Stimulated activated CD4-positive, alpha-beta T cell treated with anti-CD3 and anti-CD28 coated beads, Interleukin-2, amount 100 ng/mL, for 4 hours (primary cell): ENCODE measurements at places on chromosomes 6 and 20.

DNA sequence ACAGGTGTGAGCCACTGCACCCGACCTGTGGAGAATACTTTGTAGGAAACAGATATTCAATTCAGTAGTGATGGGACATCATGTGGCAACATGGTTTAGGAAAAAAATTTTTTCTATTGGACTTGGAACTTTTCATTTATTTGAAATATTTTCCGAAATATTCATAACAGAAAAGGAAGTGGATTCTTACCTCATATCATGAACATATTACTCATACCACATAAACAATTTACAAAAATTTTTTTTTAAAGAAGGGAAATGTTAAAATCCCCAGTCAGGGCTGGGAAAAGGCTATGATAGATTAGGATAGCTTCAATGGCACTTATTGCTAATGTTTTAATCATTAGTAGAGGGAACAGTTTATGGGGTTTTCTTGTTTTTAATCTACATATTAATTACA, 6.8 kb upstream of the ALDH8A1 start:
- DNase-seq: no peak

- no peak for DNase-seq
Measured at GRCh38 chr20:16419138-16419715, 154.0 kb downstream of the KIF16B start.

- no peak for DNase-seq
Measured at GRCh38 chr6:147564556-147564955, 56.1 kb downstream of the SAMD5 start.

- DNase-seq: no peak
Measured at GRCh38 chr6:104414723-104415122, 445.0 kb downstream of the HACE1 start.

- DNase-seq: no peak
Measured at GRCh38 chr6:128738112-128738511, 144.8 kb upstream of the LAMA2 start.

DNA sequence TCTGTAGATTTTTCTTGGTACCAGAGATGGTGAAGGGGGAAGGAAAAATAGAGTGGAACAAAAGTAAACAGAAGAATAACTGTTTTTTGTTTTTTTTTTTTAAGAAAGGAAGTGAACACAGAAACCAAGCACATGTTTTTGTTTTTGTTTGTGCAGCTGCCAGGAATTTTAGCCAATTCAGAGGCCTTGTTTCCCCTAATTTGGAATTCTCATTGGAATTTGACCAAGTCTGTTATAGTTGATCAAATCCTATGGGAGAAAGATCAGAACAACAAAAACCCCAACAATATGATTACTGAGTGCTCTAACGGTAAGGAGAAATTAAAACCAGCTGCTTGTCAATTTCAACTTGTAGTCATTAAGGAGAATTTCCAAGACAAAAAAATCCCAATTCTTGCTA, 18.2 kb upstream of the IL22RA2 start:
- DNase-seq: no peak

- no peak for DNase-seq
Measured at GRCh38 chr6:44262467-44263353, 2.6 kb downstream of the NFKBIE start.

DNA sequence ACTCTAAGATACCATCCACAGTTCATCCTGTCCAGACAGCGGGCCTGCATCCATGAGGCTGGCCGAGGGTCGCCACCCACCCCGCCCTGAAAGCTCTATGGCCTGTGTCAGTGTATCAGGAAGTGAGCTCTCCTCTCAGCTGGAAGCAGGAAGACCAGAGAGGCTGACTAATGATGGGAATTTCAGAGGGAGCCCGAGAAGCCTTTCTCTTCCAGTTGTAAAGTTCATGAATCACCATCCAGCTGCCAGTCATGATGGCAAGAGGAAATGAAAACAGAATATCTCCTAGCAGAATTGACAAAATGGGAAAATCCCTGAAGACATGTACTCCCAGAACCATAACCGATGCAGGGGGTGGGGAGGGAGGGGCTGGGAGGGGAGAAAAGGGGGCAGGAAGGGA, 109.6 kb upstream of the RPS6KA2 start:
- DNase-seq: no peak

DNA sequence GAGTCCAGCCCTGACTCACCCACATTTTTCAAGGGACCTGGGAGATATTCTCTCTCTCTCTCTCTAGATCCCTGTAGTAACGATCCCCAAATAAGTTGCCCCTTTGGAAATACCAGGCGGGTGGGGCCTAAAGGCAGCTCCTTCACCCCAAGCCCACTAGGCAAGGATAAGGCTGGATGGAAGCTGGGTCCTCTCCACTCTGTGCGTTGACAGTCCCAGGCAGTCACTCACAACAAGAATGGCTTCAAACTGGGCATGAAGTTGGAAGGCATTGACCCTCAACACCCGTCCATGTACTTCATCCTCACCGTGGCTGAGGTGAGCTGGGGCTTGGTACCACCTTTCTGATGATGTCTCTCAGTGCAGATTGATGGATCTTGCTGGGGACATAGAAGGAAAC, 21.6 kb downstream of the L3MBTL1 start:
- DNase-seq: no peak

DNA sequence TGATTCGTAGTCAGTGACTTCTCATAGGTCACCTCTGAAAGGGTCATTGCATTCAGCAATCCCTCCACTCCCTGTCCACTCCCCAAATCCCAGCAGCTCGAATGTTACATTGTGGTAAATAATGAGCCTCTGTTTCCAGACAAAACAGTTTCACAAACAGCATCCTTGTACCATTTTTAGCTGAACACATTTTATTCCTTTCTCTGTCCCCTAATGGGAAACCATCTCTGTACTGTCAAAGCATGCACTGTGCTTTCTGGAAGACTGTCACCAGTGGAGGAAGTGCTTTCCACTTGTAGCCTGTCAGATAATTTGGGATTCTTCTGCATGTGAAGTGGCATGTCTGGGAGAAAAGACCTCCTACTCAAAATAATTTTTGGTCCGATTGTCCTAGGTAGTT, 82.0 kb downstream of the SLC35F1 start:
- DNase-seq: no peak

GRCh38 chr20:61803915-61804751, 261.5 kb downstream of the TAF4 start:
- no peak for DNase-seq

GRCh38 chr6:8651998-8652397, 216.7 kb upstream of the SLC35B3 start:
- no peak for DNase-seq

- DNase-seq: no peak
Measured at GRCh38 chr6:54719633-54720032, 126.9 kb upstream of the FAM83B start.

- no peak for DNase-seq
Measured at GRCh38 chr6:57242505-57242904, 20.4 kb upstream of the RAB23 start.

DNA sequence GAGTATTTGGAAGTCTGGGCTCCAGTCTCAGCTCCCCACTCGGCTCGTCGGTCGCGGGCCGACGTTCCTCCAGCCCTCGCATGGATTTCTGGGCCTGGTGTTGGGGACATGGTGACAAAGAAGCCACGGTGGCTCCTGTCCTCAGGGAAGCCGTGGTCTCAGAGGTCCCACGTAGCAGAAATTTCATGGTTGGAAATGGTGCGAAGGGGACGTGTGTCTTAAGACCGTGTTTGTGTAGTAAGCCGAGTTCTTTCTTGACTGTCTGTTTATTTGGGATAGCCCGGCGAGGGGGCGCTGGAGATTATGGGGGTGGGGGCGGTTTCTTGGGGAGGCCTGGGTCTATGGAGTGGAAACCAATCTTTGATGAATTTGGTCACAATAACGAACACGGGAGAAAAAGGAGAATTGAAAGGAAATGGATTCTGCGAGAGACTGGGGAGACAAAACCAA, 23.5 kb upstream of the MAP3K7 start:
- DNase-seq: no peak

- peak; percentile 56 for DNase-seq
Measured at GRCh38 chr20:63553933-63554290, at the start of gene FNDC11. FNDC11 (plus strand) TSS chr20:63554159; CDS start chr20:63555664, 1,505 bp downstream.

DNA sequence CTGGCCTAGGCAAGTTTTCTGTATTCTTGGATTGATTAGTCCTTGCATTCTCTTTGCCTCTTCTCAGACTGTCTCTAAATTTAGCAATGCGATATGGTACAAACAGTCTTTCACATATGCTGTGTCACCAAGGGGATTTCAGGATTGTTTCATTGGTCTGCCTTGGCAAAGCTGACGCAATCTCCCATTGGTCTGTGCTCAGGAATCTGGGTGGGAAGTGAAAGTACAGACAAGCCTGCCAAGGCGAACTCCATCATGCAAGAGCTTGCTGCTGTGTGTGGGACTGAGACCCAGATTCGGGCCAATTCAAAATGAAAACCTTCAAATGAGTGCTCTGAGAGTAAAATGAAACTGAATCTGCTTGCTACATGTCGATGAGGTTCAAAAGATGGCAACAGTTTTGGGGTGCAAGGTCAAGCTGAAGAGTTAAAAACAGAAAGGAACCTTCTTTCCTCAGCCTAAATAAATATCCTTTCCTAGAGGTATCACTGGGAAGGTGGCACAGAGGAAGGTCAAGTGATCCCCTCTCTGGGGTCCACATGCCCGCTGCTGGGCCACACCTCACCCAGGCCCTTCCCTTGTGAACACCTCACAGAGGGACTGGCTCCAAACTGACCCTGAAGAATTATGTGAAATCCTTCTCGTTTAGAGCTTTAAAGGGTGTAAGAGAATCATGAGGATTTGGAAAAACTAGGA, 198.8 kb upstream of the PREP start:
- DNase-seq: no peak

DNA sequence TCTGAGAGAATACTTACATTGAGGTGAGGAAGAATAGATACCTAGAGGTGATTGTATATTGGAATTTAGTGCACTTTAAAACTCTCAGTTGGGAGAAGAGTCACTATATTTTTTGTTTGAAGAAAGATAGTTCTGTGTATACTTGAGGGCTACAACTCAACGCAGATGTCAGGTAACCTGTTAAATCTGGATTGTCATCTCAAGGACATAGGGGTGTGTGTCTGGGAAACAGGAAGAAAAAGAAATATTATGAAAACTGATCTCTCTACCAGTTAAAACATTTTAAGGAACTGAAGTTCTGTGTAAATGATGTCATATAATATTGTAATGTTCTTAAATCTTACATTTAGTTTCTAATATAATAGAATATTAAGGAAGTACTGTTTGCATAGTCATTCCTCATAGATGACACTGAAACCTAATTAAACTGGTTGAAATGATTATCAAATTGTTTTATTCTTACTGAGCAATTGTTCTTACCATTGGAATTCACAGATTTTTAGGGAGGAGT, 86.2 kb downstream of the SMAP1 start:
- no peak for DNase-seq

DNA sequence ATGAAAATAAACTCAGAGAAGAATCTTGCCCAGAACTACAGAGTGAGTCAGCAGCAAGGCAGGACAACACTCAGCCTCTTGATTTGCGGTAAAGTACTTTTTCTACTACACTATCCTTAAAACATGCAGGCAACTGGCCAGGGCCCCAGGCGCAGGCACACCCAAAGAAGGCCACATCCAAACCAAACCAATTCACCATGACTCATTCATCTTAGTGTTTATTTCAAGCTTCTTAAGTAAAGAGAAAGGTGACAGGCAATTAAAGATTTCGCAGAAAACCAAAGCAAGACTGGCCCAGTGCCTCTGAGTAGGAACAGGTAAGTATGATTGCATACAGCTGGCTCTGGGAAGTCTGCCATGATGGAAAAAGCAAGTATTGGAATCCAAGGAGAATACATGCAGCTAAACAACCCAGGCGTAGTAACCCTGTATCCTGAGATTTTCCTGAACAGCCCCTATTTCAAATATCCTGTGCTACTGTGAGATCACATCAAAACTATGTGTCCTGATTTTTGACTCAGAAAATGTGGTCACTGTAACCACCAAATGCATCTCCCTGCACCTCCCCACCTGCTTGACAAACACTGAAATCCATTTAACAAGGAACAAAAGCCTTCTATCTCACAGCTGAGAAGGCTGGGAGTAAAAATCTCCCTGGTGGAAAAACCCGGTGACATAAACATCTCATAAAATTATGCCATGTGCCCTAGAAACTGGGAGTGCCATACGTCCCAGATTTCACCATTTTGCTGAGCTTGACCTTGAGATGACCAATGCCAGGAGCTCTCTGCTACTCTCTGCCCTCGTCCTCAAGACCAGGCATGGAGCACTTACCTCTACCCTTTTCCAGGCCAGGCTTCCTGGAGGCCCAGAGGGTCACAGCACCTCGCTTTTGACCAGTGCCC, 12.4 kb downstream of the WFDC3 start:
- DNase-seq: no peak

DNA sequence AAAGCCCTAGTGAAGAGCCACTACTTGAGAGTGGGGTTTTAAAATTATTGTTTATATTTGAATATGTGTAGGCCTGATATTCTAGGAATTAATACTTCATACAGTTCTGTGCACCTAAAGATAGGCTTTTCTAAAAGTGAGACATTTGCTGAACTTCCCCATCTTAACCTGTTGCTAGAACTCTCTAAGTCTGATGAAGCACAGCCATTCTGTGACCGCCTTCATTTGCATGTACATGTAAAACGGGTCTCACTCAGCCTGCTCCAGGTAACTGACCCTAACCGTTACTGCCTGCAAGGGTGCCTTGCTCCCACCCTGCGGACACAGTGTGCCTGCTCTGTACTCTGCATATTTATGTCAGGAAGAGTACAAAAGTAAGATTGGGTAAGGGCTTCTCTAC, 44.3 kb upstream of the IRF4 start:
- no peak for DNase-seq

DNA sequence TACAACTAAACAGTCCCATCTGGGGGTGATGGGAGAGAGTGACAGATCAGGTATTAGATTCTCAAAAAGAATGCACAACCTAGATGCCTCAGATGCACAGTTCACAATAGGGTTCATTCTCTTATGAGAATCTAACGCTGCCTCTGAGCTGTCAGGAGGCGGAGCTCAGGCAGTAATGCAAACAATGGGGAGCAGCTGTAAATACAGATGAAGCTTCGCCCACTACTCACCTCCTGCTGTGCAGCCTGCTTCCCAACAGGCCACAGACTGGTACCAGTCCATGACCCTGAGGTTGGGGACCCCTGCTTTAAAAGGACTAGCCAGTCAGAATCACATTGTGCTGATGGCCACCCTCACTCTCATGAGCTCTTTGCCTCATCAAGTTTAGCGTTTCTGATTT, 247.0 kb upstream of the KCNQ5 start:
- DNase-seq: no peak

DNA sequence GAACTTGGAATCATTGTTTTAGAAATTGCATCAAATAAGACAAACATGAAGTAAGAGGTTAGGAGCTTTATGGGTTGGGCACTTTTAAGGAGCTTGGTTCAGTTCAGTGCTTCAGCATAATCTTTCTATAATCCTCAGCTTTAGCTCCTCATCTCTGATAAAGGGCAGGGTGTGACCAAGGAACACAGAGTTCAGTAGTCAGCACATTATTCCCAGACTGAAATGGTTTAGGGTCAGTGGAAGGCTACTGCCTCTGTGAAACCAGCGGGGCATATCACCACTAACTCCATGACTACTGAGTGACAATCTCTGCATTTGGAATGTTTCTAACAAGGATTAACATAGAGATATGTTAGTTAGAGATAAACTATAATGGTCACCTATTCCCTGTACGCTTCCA, 36.9 kb downstream of the CRYBG1 start:
- no peak for DNase-seq

GRCh38 chr20:11671015-11671511, 246.6 kb upstream of the BTBD3 start:
- no peak for DNase-seq

- no peak for DNase-seq
Measured at GRCh38 chr20:22744341-22745193, 160.2 kb upstream of the FOXA2 start.

GRCh38 chr6:31659649-31660380, 763 bp downstream of the C6orf47 start:
- DNase-seq: no peak

GRCh38 chr6:167779993-167780655, 46.6 kb upstream of the AFDN start:
- DNase-seq: no peak

GRCh38 chr6:168577496-168577895, 136.5 kb downstream of the SMOC2 start:
- DNase-seq: no peak
